Activated CD4-positive, alpha-beta T cell treated with anti-CD3 and anti-CD28 coated beads, Interleukin-2, amount 50 U/mL, for 48 hours (primary cell): ENCODE measurements at places on chromosomes 4 and X.

- DNase-seq, result no peak
Measured at GRCh38 chr4:25531272-25531671, 124.4 kb upstream of the SLC34A2 start.

- no peak for DNase-seq
Measured at GRCh38 chrX:134821370-134821769, 163.1 kb upstream of the PLAC1 start.

GRCh38 chr4:3071811-3072210 lies 2.5 kb downstream of the HTT-AS start:
- DNase-seq, result no peak

DNA sequence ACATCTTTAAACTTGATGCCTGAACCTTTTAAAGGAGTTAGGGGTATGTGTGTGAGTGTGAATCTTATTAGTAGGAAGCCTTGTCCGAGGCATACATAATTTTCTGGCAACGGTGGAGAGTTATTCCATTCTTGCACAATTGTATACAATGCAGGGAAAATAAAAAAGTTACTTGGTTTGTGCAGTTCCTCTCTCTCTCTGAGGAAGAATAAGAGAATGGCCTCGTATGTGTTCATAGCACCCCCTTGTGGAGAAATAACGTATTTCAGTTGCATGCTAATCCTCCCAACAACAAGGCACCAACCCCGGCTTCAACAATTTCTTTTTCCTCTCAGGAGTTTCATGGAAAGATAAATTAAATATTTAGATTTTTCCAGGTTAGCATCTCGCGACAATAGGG lies 33.7 kb upstream of the FGF13 start:
- DNase-seq, result no peak
